NT2/D1 (cell line): ENCODE measurements at places on chromosomes 16 and 17.

GRCh38 chr17:29111816-29112499 lies 68.2 kb downstream of the MYO18A start:
- DNase-seq, result peak; percentile 27

DNA sequence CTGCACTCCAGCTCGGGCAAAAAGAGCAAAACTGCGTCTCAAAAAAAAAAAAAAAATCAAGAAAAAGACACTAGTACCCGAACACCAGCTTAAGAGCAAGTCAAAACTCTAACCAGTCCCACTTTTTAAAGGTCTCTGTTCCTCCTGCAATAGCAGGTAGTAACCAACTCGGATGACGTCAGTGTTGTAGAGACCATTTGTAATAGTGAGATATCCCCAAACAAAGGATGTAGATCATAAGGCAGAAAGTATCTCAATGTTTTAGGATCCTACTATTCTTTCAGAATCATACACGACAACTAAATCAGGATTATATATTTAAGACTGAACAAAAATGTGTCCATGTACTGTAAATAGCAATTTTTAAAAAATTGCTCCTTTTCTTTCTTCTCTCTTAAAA lies 2.4 kb downstream of the JPT1 start:
- no peak for DNase-seq

- no peak for DNase-seq
Measured at GRCh38 chr16:11743308-11744074, 834 bp upstream of the TXNDC11 start.

GRCh38 chr16:87824016-87824990 lies 45.0 kb downstream of the SLC7A5 start:
- no peak for DNase-seq

DNA sequence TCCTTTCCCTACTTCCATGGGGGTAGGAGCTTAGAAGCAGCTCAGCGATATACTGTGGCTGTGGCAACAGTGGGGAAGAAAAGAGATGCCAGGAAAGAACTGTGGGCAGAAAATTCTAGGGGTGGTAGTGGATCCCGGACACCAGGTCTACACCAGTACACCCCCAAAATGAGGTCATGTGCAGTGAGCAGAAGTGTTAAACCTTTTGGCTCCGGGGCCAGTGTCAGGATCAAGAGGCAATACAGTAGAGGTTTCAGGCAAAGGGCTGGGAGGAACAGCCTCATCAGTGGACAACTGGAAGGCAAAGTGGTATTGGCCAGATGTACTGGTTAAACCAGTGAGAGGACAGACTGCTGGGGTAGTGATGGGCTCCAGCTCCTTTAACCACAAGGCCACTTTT lies 163.1 kb upstream of the CCL2 start:
- DNase-seq, result no peak

GRCh38 chr16:51450909-51451308 lies 299.8 kb upstream of the SALL1 start:
- no peak for DNase-seq

GRCh38 chr16:20853981-20854620 lies 46.1 kb downstream of the DCUN1D3 start:
- no peak for DNase-seq

DNA sequence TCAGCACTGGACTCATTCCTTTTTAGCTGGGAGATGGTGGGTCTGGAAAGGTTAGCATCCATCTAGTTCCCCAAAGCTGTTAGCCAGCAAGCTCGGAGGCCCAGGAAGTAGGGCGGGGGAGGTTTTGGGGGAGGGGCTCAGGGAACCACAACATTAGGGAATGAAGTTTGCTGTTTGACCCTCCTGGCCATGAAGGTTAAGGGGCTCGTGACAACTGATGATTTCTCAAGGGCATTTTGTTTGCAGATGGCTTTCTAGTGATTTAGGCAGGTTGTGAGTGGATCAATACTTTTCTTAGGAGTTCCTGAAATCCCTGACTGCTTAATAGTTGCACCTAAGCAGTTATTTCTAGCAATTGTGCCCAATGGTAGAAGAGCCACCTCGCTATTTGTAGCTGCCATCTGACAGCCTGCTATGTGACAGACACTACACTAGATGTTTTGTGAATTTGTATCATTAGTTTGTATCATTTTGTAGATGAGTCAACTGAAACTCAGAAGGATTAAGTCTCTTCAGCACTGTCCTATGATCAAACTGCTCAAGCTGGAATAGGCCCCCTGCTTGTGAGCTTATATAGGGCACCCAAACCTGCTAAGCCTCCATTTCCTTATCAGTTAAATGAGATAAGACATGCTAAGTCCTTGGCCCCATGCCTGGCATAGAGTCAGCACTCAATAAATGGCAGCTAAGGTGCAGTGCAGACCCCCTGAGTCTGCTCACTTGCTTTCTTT lies 146.4 kb downstream of the IRX3 start:
- DNase-seq, result no peak

- DNase-seq, result no peak
Measured at GRCh38 chr16:84314373-84314772, 19.7 kb downstream of the WFDC1 start.
